ENCODE measurements at places on chromosomes 5 and 9. TPM values are rescaled to one million over a fixed set of nuclear protein-coding genes. Genes with fewer than 3 reads are reported as not detected.

GRCh38 chr5:54257366-54258118, 52.8 kb downstream of the ARL15 start:
- H3K27me3 ChIP-seq = no peaks in the 10 kb centered on the region
- DNase-seq = no peak
- no peaks in the 10 kb centered on the region for H3K36me3 ChIP-seq
- H3K4me3 ChIP-seq = no peak overlapping the region
- no peak overlapping the region for H3K27ac ChIP-seq
- H3K4me1 ChIP-seq = peaks cover 12% of the 10 kb centered on the region

DNA sequence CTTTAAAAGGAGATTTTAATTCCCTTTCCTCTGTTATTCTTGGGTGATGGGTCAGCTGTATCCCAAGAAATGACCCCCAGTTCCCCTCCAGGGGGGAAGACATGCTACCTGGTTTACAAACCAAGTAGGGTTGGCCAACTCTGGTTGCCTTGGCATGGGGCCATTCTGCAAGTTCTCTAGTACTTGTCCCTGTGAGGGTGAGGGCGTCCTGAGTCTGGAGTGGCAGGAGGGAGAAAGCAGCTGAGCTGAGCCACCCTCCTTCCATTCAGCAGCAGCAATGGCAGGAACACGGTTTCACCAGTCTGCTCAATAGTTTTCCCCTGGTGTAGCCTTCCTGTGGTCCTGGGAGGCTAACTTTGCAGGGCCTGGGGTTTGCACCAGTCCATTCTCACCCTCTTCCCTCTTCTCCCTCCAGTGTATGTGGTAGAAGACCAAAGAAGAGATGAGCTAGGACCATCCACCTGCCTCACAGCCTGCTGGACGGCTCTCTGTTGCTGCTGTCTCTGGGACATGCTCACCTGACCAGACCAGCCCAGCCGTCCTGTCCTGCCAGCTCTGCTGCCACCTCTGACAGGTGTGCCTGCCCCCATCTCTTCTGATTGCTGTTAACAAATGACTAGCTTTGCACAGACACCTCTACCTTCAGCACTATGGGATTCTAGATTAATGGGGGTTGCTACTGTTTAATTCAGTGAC, 59.9 kb downstream of the PFDN1 start:
- no peak overlapping the region for H3K4me3 ChIP-seq
- peak overlapping the region; percentile 88 for H3K27ac ChIP-seq
- H3K36me3 ChIP-seq = peaks cover 27% of the 10 kb centered on the region
- no peak for DNase-seq

- H3K4me3 ChIP-seq = no peak overlapping the region
- H3K4me1 ChIP-seq = no peaks in the 10 kb centered on the region
Measured at GRCh38 chr9:88587182-88587581, 52.2 kb downstream of the NXNL2 start.

DNA sequence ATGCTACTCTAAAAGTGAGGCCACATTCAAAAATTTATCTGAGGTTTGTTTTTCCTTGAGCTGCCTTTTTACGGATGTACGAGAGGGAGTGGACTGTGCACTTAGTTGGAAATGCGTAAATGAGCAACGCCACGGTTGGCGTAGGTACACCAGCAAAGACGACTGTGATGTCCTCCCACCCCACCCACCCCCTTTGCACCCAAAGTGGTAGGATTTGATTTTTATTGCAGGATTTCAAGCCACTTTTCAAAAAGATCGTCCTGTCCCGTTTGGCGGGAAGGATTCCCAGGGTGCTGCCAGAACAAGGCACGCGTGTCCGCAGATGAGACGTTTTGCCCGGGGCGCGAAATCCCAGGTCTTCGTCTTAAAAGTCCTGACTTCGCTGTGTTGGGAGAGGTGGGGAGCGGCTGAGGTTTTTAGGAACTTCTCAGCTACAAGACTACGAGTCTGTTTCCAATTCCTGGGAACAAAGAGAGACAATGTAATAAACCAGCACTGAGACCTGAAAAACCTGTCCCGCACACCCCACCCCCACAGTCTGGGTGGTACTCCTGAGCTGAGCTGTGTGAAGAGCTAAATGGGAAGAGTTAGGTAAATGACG, 1.0 kb upstream of the TLE1 start:
- no peaks in the 10 kb centered on the region for H3K27me3 ChIP-seq
- peak overlapping the region; percentile 82 for H3K27ac ChIP-seq
- H3K36me3 ChIP-seq = peaks cover 5% of the 10 kb centered on the region
- H3K4me3 ChIP-seq = peak overlapping the region; percentile 69
- DNase-seq = peak; percentile 28

DNA sequence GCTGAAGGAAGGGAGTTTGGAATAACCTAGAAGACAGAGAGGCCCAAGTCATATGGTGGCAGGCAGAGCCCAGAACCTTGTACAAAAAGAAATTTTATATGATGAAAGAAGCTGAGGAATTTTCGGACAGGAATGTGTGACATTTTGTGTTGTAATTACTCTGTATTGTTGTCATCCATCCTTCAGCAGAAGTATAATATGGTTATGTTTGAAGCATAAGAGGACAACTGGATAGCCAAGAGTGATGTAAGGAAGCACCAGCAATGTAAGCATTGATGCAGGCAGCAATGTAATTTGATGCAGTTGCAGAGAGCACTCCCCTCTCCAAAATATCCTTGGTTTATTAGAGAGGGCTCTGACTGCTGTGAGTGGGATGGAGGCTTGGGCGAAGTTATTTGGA, 19.1 kb upstream of the SNX2 start:
- H3K27ac ChIP-seq = no peak overlapping the region
- H3K4me3 ChIP-seq = no peak overlapping the region
- DNase-seq = no peak
- H3K4me1 ChIP-seq = peaks cover 16% of the 10 kb centered on the region
- no peaks in the 10 kb centered on the region for H3K27me3 ChIP-seq

DNA sequence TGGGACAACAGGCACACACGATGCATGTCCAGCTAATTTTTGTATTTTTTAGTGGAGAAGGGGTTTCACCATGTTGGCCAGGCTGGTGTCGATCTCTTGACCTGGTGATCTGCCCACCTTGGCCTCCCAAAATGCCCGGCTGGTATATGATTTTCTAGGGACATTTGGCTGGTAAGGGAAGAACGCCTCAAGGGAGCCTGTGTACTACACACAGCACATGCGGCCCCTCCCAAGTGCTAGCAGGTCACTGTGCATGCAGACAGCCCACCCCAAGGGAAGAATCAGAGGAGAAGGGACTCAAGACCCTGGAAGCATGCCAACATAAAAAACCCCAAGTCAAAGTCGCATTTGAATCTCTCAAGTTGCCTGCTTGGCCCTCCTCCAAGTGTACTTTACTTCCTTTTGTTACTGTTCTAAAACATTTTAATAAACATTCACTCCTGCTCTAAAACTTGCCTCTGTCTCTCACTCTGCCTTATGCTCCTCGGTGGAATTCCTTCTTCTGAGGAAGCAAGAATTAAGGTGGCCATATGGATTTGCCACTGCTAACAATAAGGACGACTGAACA, 24.3 kb upstream of the OTULINL start:
- no peak overlapping the region for H3K27ac ChIP-seq
- no peaks in the 10 kb centered on the region for H3K27me3 ChIP-seq
- DNase-seq = no peak
- no peak overlapping the region for H3K4me3 ChIP-seq
- H3K4me1 ChIP-seq = no peaks in the 10 kb centered on the region

FOXD4L6 gene
- not detected for total RNA-seq

PDE6A gene
- 0.11 TPM for total RNA-seq

CFAP77 gene
- total RNA-seq = 2.1 TPM
